ENCODE measurements at places on chromosomes 1 and 21.

DNA sequence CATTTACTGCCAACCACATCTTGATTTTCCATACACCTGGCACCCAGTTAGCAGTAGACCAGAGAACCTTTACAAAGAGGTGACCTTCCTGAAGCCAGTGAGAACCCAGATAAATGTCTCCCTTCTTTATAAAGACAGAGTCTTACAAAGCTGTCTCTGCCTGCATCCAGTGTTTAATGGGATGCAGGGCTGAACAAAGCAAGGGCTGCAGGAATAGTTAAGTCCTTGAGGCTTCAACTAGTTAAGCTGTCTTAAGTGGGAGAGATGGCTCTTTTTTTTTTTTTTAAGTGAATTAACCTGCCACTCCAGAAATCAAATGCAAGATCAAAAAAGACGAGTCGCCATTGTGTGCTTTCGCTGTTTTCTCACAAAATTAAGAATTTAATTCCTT is 1.5 kb downstream of the AHCYL1 start:
- no peak for DNase-seq

DNA sequence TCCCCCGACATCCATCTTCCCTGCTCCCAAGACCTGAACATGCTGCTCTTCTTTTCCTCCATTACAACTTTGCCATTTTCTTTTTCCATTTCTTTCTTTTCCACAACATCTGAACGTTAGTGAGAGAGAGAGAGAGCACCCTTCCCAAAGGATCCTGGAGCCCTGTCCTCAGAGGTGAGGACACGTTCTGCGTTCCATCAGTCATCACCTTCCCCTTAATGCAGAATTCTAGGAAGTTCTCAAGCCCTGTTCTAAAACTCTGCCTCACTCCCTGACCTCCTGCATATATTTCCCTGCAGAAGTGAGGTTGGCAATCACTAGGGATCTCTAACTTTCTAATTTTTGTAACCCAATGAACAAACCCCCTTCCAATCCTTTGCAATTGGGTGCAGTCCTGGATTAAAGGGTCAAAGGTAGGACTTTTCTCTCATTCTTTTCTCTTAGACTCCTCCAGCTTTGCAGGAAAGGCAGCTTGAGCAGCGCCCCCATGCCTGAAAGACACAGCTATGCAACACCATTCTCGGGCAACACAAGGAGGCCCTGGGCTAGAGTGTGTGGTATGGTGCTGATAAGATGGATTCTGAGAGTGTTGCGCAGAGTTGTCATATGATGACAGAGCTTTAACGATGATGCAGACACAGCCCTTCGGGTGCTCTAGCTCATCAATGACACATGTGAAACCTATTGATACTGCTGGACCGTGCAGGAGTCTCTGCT is 59.2 kb upstream of the TNR start:
- DNase-seq, result no peak

DNA sequence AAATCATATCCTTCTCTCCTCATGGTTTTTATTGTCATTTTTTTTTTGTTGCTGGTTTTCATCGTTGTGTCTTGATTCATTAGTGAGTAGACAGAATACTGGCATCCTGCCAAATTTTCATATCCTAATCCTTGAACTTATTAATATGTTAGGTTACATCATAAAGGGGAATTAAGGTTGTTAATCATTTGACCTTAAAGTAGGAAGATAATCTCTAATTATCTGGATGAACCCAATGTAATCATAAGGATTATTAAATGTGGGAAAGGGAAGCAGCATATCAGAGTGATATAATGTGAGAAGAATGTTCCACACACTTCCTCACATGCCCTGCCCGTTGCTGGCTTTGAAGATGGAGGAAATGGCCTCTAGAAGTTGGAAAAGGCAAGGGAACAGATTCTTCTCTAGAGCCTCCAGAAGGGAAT is 299.7 kb downstream of the HMCN1 start:
- DNase-seq, result no peak

- peak; percentile 64 for DNase-seq
Measured at GRCh38 chr1:13901039-13901438, 201.1 kb downstream of the PRDM2 start.

DNA sequence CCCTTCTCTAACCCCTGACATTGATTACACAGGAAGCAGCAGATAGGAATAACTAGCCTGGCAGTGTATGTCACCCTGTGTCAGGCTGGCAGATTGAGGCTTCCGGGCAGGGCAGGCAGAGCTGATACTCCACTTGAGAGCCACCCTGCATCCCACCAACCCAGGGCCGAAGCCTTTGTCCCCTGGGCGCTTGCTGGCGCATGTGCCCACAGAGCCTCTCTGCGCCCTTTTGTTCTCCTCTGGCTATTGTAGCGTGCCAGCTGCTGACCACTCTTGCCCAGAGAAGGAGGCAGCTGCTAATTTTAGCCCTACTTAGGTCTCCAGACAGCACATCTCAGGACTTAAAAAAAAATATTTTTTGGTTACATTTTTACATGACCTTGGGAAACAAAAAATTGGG is 304.9 kb downstream of the HHAT start:
- DNase-seq, result no peak

DNA sequence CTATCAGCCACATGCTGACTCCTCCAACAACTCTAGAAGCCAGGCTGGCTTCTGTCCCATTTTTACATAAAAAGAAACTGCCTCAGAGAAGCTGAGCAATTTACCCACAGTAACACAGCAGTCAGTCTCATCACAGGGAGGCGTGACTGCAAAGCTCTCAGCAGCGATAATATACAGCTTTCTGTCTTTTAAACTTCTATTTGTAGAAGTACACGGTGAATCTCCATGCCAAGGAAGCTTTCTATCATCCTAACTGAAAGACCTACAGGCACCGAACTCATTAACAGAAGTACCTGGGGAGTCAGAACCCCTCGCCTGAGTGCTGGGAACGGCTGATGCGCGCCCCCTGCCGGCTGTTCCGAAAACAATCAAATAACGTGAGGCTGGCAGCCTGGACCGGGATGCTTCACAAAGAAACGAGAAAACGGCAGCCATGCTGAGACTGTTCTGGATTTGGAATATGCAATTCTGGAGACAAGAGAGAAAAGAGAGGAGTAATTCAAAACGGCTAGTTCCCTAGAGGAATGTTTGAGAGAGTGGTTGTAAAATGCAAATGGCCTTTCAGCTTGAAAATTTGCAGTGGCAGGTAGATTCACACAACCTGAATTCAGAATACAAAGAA is 43.5 kb upstream of the RAB4A start:
- DNase-seq, result peak; percentile 33

All from NCI-H1417 treated with DMSO at 0.1 percent for 48 hours (cell line).